Activated CD8-positive, alpha-beta memory T cell treated with anti-CD3 and anti-CD28 coated beads, Interleukin-2, amount 10 ng/mL, durations not matched to agents 7 days and 5 days (primary cell): ENCODE measurements at places on chromosomes 7 and 10.

DNA sequence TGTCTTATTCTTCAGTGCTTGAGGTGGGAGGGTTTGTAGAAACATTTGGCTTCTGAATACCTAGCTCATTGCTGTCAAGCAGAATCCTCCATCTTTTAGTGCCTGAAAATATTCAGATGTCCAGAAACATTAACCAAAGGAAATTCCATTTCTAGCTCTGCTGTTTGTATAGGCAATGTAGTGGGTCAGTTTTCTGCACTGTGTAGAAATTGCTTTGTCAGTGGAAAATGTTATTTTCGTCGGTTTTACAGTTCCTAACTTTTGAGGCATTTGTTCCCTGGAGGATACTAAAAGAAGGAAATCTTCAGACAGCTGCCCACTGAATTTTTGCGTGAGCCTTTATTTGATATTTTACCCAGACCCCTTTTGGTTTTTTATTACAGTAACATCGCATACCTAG is 143.4 kb downstream of the TPST1 start:
- peaks cover 23% of the 10 kb centered on the region for H3K27me3 ChIP-seq
- no peak for DNase-seq
- H3K4me1 ChIP-seq: no peaks in the 10 kb centered on the region

DNA sequence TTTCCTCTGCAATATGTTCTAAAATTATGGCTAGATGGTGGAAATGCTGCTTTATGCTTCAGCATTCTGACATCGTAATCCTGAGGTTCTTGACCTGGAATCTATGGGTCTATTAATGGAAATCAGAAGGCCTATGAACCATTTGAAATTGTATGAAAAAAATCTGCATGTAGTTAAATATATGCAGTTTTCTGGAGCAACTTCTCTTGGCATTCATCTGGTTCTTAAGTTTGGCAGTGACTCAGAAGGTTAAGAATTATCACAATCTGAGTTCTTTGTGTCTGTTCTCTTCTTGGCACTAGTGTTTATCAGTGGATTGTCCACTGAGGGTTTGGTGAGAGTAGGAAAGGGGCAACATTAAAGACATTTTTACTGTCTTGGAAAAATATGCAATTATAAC is 71.1 kb upstream of the FZD1 start:
- no peaks in the 10 kb centered on the region for H3K4me1 ChIP-seq
- H3K27ac ChIP-seq: no peak overlapping the region
- H3K36me3 ChIP-seq: no peaks in the 10 kb centered on the region
- no peaks in the 10 kb centered on the region for H3K27me3 ChIP-seq

GRCh38 chr10:126840576-126841135 is 64.6 kb upstream of the DOCK1 start:
- no peaks in the 10 kb centered on the region for H3K27me3 ChIP-seq
- H3K4me1 ChIP-seq: no peaks in the 10 kb centered on the region
- H3K36me3 ChIP-seq: no peaks in the 10 kb centered on the region
- no peak overlapping the region for H3K27ac ChIP-seq

DNA sequence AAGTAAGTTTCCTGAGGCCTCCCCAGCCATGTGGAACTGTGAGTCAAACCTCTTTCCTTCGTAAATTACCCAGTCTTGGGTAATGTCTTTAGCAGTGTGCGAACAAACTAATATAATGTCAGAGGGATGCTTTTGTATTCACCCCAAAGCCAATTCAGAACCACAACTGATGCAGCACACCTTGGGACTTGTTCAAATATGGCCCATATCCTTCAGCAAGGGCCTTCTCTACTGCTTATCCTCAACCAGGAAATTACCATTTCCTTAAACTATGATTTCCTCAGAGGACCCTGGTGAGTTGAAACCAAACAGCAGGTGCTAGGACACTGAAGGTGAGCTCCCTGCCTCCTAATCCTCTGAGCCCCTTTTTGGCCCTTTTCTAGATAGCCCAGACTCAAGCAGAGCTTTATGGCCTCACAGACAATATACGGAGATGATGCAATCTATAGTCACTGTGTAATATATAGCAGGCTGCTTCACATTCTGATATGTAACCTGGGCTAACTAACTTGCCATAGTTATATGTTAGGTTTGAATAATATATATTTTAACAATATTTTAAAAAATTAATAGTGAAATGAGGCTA is 15.2 kb downstream of the SRI start:
- H3K27me3 ChIP-seq: no peaks in the 10 kb centered on the region
- no peak overlapping the region for H3K27ac ChIP-seq
- peaks cover 9% of the 10 kb centered on the region for H3K4me1 ChIP-seq
- no peak overlapping the region for H3K4me3 ChIP-seq

GRCh38 chr7:24902276-24902675 is 77.7 kb downstream of the OSBPL3 start:
- H3K27ac ChIP-seq: no peak overlapping the region
- H3K27me3 ChIP-seq: no peaks in the 10 kb centered on the region
- H3K4me3 ChIP-seq: no peak overlapping the region
- no peak for DNase-seq
- peaks cover 58% of the 10 kb centered on the region for H3K4me1 ChIP-seq
